G401 (cell line): ENCODE measurements at places on chromosomes 3 and 15. TPM values are rescaled to one million over a fixed set of nuclear protein-coding genes. Genes with fewer than 3 reads are reported as not detected.

MYRIP gene
- not detected in 2 replicates for total RNA-seq

- no peak for DNase-seq
Measured at GRCh38 chr3:195693428-195694216, 27.2 kb upstream of the MUC20 start.

BFSP2 gene
- total RNA-seq, result not detected in 2 replicates

GRCh38 chr3:59981377-59981776, 931.6 kb upstream of the CFAP20DC start:
- no peak for DNase-seq

DNA sequence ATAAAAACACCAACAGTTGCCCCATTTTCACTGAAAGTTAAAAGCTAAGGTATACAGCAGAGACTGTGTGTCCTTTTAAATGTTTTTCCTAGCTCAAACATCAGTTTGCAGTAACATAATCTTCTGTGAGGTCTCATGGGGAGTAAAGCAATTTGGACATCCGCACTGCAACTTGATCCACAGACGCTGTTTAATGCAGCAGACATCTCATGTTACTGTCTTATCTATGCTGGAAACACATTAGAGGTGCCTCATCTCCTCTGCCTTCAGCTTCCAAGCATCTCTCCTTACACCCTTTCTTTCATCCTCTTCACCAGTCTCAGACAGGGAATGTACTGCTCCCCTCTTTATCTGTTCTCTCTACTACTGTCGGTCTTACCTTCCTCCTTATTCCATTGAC, 53.7 kb upstream of the ATP11B start:
- DNase-seq, result no peak

NPRL2 gene
- 26.7 and 27.3 TPM in 2 replicates for total RNA-seq

ECE2 gene
- total RNA-seq, result not detected in 2 replicates

DNA sequence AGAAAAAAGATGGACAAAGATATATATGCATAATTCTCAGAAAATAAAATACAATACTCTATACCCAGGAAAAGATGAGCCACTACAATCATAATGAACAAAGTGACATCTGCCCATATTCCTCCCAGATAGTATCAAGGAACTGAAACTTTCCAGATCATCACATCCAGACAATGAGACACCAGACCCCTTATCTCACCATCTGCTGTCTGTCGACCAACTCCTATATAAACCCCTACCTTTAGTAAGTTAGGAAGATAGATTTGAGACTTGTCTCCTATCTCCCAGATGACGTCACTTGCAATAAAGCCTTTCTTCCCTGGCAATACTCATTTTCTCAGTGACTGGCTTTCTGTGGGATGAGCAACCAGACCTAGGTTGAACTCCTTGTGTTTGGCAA, 1071.6 kb downstream of the PLOD2 start:
- no peak for DNase-seq

SLC2A2 gene
- not detected in 2 replicates for total RNA-seq

- no peak for DNase-seq
Measured at GRCh38 chr3:186510374-186511079, 33.7 kb downstream of the CRYGS start.

GRCh38 chr15:28021281-28022039, 77.7 kb downstream of the OCA2 start:
- DNase-seq, result peak; percentile 76
